ENCODE measurements at places on chromosomes 3 and 15.
A peak's percentile ranks its signal among the peaks of the same experiment; 100 is the strongest.

GRCh38 chr3:106943071-106943470 lies 434.2 kb upstream of the CCDC54 start:
- DNase-seq = no peak

DNA sequence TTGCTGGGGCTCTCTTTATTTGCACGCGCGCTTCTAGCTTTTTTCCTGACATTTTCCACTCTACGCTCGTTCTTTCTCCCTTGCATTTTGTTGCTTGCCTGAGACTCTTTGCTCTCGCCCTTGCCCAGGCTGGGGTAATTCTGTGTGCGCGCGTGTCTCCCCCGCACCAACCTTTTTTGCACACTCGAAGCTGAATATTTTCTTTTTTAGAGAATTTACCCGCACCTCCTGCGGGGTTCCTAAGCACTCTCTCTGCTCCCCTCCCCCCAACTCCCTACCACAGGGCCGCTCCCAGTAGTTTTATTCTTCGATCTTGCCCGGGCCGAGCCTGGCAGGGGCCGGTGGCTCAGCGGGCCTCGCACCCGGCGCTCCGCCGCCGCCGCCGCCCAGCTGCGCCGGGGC lies 732 bp downstream of the FAM43A start:
- DNase-seq = no peak

DNA sequence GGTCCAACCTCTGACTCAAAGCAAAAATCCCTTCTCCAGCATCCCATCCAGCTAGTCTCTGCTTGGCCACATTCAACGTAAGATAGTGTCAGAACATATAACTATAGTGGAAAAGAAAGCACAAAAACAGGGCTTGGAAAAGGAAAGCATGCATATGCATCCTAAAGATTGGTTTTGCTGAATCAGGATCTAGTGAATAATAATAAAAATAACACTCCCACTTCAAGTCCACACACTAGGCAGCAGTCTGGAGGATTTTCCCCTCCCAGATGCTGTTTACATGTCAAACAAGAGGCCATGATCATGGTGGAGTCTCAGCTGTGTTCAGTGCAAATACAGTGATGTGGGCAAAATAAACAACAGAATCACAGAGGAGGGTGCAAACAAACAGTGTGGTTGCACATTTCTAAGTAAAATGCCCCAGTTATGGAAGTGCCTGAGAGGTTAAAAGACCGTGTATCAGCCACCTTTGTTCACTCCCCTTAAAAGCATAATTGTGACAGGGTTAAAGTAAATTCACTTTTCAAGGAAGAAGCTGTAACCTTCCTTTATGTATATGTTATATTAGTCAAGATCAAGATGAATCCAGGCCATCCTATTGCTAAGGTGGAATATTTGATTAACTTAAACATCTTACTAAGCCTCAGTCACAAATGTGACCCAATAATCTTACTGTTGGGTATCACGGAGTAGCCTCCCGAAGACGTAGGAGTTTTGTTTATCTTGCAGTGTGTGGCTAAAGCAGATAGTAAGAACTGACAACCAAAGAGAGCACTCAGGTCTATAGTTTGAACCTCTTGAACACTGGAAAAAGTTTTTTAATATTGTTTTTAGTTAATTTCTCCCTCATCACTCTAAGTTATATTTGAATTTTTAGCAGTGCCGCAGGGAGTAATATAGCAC lies 424.5 kb downstream of the SOX2 start:
- DNase-seq = peak; percentile 4

DNA sequence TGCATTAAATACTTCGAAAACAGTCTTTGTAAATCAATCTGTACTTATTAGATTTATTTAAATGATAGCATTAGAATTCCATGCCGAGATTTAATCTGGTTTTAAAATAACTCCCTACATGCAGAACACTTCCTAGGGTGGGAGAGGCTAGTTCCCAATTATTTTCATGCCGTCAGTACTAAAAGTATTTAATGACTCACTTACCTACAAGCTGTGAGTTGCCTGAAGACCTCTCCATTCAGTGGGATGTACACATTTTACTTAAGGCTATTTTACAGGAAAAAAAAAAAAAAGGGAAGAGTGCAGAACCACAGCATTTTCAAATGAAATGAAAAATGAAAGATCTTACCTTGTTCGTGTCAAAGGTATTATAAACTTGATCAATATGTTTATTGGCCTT lies 469 bp downstream of the GUCA1C start:
- no peak for DNase-seq

GRCh38 chr3:48756640-48757039 lies 39.6 kb upstream of the IP6K2 start:
- no peak for DNase-seq

DNA sequence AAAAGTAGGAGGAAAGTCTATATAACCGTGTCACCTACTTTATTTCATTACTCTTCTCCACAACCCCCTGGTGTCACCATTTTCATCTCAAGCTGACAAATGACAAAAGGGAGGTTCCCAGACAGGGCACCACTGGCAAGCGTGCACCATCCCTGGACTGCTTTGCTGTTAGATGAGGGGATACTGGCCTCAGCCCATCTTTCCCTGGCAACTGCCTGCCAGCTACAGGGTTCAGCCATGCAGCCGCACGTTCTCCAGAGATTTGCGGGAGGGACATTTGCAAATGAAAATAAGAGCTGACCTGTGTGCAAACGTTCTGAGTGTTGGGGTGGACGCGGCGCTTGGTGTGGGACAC lies 660 bp downstream of the UROC1 start:
- DNase-seq = no peak

GRCh38 chr3:21398461-21398860 lies 352.5 kb downstream of the ZNF385D start:
- DNase-seq = no peak

All from K562 (cell line).